ENCODE measurements at places on chromosomes 5 and 9.

DNA sequence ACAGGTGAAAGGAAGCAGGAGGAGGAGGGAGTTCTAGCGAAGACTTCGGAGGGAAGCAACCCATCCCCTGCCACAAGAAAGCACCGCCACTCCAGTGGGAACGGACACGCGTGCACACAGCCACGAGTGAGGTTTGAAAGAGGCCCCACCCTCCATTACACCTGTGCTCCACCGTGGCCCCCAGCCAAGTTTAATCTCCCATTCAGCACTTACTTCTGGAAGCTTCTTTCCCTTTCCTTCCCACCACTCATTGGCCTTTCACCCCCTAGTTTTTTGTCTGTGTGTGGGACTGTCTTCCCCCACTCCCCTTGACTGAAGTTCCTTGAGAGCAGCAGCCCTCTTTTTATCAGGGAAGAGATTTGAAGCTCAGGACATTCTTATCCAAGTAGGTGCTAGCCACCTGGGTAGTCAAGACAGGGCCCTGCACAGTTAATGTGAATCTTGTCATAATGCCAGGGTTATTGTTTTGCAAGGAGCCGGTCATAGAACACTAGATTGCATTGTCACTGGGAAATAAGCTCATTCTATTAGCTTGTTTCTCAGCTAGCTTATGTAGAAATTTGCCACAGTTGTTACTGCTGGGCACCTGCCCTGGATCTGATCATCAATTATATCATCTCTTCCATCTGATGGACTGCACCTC, 256.0 kb downstream of the DOCK8 start:
- peak; percentile 6 for DNase-seq

- DNase-seq, result no peak
Observed at GRCh38 chr5:137265457-137265856, 233.7 kb downstream of the SPOCK1 start.

DNA sequence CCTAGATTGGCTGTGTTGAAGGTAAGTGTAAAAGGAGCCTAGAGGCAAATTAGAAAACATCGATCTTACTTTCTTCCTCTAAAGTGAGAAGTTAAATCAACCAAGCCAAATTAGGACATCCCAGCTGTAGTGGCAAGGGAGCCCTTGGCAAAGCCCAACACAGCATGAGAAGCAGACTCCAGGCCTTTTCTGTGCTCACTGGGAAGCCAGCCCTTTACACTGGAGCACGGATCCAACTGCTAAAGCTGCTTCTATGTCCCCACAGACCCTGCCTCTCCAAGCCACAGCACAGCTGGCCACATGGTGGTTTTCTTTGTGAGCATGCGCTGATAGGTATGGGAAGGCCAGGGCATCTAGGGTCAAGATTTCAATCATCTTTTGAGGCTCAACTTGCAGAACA, 94.1 kb downstream of the APBA1 start:
- DNase-seq, result no peak

DNA sequence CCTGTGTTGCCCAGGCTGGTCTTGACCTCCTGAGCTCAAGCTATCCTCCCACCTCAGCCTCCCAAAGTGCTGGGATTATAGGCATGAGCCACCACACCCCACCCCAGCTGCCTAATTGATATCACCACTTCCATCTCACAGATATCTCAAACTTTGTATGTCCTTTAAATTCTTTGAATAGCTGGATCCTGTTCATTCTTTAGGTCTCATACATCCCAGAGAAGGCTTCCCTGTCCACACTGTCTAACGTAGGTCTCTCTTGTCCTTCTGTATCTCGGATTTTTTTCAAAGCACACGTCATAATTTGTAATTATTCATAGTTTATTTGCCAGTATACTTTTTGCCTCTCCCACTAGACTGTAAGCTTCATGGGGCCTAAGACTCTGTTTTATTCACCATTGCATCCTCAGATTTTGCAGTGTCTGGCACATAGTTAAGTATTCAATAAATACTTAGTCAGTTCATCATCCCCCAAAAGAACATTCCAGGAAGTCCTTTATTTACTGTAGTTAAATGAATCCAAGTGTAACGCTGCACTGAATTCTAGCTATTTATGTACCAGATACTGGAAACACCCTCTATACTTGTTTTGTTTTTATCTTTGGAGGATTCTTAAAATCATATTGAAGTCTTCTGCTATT, 10.5 kb downstream of the ARSK start:
- no peak for DNase-seq

DNA sequence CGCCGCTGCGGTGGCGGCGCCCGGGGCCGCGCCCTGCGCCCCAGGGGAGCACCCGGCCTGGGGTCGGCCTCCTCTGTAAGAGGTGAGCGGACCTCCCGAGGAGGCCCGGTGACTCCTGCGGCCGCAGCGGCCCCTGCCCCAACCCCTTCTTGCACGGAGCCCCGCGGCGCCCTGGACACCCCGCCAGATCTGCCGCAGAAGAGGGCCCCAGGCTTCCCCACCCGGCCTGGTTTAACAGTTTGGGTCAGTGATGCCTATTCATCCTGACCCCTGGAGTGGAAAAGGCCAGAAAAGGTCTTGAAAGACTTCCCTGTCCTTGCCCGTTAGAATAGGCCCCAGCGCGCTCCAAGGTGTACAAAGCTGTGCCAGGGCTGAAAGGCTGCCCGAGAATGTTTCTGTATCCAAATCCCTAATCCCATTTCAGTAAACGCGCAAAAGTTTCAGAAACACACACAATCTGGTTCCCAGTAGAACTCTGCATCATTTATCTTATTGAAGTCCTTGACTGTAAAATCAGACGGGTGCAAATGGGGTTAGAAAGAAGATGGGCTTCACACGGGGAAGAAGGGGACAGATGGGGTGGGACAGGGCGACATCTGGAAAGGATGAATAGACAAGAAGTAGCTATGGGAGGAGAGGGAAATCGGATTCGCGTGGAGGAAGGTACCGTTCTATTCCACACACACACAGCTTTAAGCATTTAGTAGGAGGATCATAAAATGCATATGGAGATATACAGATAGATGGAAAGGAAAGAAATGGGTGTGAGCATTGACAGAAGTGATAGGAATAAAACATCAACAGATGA, 1.1 kb upstream of the SSBP2 start:
- DNase-seq, result peak; percentile 15
